ENCODE measurements at places on chromosomes 1 and 21.

DNA sequence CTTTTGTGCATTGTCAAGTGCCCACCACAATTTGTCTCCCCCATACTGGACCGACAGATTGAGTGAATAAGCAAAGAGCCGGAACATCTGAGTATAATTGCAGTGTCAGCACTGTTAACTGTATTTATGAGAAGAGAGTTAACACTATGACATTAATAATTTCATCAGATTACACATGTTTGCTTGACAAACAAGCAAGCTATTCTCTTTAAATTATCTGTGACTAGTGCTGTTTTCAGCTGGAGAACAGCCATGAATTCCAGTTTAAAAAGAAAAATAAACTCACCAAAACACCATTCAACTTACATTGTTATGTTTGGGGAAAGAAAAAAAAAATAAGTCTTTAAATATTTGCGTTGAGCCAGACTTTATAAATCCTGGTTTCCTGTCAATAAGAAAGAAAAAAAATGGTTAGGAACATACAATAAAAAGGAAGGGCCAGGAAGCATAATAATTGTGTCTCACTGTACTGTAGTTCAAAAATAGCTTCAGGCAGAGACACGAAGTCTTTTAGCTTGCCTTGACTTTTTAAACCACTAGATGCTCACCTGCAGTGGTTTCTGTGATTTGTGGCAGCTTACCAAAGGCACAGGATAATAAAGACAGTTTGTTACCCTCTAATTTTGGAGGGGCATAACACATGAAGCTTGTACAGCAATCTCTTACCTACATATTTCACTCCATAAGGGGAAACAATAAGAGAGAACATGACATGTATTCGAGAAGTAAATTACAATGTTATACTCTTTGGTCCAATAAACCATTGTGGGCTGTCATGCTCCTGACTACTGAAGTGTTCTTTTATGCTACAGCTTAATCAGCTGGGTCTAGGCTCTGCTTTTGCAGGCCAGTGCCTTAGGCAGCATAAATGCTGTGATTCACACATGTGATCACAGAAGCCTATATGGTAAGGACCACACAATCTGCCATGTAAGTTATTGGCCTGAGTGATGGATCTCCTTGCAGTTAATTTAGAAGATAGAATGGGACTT is 302.0 kb upstream of the ADGRL2 start:
- DNase-seq: no peak

GRCh38 chr1:199629624-199630023 is 397.9 kb upstream of the NR5A2 start:
- DNase-seq: no peak

DNA sequence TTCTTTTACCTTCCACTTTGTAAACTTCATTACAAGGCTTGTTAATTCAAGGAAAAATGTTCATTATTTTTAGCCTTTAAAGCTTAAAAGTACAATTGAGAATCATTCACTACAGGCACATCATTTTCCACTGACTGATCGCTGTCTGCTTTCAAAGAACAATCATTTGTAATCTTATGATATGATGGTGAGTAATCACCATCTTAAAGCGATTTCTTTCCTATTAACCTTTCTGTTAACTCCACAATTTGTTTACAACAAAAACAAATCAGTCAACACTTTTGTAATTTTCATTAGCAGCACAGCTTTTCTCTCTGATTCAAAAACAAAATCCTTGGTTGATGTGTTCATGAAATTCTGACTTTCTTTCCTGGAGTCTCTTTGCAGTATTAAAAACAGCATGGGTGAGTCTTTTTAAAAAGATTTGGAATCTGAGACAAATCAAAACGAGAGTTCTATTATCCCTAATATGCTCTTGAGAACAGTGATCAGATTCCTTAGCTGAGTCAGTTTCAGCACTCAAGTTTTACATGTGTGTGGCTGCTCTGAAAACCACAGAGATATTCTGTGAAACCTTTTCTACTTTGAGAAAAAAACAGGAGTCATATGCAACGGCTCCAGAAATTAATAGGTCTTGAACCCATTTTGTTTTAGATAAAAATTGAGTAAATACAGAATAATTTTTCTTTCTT is 145.8 kb upstream of the TMPRSS15 start:
- DNase-seq: no peak

DNA sequence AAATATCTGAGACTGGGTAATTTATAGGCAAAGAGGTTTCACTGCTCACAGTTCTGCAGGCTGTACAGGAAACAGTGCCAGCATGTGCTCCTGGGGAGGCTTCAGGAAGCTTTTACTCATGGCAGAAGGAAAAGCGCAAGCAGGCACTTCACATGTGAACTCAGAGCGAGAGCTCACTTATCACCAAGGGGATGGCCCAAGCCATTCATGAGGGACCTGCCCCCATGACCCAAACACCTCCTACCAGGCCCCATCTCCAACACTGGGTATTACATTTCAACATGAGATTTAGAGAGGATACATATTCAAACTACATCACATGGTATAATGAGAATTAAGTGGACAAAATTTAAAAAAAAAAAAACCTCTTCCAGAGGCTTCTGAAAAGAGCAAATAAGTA is 13.7 kb downstream of the WASF2 start:
- DNase-seq: no peak

DNA sequence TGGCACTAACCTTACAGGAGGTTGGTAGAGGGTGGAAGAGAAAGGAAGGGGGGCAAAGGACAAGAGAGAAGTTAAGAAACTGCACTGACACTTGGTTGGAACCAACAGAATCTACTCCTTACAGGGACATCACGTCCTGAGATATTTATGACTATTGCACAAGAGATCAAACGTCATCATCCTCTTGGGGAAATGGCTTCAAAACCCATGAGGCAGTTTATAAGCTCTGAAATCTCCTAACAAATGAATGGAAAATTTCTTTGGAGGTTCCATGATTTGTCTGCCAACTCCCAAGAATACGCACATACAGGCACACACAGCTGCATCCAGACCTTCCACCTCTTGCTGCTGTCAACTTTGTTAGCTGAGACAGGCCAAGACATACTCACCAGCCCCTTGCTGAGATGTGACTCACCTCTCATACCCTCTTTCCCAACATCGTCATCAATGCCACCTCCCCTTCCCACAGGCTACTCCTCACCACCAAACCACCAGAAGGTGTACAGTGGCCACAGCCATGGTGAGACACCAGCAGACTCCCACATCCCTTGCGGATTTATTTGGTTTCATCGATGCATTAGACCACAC is 135.5 kb downstream of the SETD4 start:
- no peak for DNase-seq

DNA sequence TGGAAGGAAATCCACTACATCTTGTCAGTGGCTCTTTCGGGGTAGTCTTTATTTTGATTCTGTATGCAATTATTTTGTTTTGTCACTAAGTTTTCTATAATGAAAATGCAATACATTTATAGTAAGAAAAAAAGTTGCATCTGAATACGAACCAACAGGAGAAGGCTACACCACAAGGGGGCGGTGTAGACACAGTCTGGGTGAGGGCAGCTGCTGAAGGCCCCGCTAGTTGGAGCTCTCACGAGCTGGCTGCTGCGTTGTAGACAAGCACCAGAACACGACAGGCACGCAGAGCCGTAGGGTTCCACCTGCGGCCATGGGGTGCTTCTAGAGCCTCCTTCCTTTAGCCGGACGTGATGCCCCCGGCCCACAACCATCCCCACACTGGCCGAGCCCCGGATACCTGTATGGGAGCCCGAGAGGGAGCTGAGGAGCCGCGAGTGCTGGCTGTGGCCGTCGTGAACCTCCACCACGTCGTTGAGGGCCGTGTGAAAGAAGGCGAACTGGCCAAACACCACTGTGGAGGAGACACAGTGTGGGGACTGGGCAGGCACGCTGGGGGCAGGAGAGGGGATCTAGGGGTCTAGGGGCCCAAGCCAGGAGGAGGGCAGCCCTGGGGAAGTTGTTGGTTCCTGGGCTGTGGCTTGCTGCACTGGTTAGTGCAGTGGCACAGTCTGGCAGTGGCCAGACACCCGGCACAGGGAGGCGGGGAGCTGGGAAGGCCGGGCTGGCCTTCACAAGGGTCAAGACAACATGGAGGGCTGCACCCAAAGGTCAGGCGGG is 160.8 kb downstream of the ZSCAN20 start:
- DNase-seq: peak; percentile 82

GRCh38 chr1:153789478-153790034 is 14.3 kb downstream of the SLC27A3 start:
- no peak for DNase-seq

Measured in activated CD4-positive, CD25-positive, alpha-beta regulatory T cell treated with anti-CD3 and anti-CD28 coated beads, Interleukin-2, amount 50 U/mL, for 72 hours (primary cell).